Adrenal gland (tissue), 19 donors: ENCODE measurements at places on chromosomes 7 and 10.

GRCh38 chr10:117366741-117367140 is 8.5 kb downstream of the PDZD8 start:
- DNase-seq, result no peak

DNA sequence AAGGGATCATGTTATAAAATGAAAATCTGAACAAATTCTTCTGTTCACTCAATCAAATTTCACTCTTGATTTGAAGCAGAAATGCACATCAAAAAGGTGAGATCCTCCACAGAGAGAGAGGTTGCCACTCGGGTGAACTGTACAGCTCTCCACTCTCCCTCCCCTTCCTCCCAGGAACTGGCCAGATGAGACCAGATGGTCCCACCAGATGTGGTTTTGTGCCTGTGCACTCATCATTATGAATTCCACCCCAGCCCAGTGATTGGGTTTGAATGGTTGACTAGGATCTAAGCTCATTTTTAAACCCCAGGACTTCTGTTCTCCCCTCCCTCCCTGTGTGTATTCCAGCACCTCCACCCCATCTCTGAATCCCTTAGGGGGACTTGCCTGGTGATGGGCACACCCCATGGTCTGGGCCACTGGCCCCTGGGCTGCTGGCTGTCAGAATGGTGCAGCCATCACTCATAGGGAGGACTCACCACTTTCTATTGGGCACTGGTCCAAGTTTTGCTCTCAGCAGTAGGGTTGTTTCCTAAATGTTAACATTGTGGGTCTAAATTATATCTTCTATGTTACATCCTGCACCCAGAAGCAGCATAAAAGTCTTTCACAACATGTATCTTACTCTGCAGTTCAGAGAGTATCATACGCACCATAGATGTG is 393.1 kb downstream of the TNS3 start:
- no peak for DNase-seq

- no peak for DNase-seq
Observed at GRCh38 chr10:28281726-28282315, 21.0 kb downstream of the MPP7 start.

GRCh38 chr10:36313142-36313541 is 671.0 kb upstream of the FZD8 start:
- no peak for DNase-seq

DNA sequence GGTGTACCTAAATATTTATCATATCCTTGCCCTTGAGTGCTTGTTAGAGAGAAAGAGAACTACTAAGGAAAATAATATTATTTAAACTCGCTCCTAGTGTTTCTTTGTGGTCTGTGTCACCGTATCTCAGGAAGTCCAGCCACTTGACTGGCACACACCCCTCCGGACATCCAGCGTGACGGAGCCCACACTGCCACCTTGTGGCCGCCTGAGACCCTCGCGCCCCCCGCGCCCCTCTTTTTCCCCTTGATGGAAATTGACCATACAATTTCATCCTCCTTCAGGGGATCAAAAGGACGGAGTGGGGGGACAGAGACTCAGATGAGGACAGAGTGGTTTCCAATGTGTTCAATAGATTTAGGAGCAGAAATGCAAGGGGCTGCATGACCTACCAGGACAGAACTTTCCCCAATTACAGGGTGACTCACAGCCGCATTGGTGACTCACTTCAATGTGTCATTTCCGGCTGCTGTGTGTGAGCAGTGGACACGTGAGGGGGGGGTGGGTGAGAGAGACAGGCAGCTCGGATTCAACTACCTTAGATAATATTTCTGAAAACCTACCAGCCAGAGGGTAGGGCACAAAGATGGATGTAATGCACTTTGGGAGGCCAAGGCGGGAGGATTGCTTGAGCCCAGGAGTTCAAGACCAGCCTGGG is 11.4 kb downstream of the SERPINE1 start:
- DNase-seq, result peak; percentile 93

DNA sequence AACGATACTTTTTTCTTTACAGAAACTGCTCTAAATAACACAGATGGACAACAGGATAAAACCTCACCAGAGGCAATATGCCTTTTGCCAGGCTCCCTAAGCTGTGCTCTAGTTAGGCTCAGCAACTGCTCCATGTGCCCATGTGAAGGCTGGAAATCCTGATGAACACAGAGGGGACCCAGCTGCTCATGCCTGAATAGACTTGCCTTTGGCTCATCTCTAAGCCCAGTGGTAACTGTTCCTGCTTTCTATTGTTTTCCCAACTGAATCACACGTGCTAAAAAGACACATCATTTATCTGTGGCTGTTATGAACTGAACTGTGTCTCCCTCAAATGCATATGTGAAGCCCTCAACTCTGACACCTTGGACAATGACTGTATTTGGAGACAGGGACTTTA is 110.4 kb downstream of the RNF216 start:
- DNase-seq, result no peak

DNA sequence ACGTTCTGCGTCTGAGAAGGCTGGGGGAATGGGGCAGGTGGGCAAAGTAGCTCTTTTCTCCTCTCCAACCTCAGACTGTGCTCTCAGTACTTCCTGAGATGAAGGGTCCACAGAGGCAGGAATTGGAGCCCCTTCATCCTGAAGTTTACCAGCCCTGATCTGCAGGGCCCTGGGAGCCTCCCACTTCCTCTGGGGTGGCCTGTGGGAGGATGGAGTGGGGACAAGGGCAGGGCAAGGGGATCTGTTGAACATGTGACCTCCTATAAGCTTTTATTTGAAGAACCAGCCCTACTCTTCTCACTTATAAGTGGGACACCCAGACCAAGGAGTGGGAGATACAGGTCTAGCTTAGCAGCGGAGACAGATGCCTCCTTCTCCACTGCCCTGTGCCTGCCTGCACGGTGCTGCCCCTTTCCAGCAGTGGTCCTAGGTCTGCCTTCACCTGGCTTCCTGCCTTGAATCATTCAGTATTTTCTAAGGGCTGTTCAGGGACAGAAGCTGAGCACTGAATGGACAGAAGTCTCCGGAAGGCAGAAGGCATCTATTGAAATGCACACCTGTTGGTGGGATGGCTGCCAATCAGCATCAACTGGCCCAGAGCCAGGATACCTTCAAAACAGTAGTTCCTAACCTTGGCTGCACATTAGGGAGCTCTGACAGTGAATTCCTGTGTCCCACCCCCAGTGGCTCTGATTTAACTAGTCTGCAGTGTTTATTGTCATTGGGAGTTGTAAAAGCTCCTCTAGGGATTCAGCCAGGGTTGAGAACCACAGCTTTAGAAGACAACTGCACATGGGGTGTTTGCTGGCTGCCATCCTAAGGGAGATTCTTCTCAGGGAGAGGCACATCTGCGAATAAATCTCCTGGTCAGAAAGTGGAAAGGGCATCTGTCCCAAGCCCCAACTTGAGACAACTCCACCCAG is 2.7 kb upstream of the ARHGAP22 start:
- DNase-seq, result peak; percentile 43

DNA sequence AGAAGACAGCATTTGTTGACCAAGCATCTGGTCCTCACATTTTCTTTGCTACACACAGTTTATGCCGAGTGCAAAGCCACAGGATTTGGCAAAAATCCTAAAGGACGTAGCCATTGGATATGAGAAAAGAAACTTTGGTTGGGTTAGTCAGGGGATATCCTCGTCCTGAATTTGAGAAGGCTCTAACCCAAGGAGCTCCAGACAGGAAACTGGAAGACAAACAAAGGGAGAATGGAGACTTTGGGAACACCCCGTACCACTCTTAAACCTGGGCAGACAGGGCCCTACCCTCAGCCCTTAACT is 146.6 kb upstream of the FRMD4A start:
- no peak for DNase-seq

GRCh38 chr10:122338609-122339441 is 35.7 kb upstream of the PLEKHA1 start:
- no peak for DNase-seq

DNA sequence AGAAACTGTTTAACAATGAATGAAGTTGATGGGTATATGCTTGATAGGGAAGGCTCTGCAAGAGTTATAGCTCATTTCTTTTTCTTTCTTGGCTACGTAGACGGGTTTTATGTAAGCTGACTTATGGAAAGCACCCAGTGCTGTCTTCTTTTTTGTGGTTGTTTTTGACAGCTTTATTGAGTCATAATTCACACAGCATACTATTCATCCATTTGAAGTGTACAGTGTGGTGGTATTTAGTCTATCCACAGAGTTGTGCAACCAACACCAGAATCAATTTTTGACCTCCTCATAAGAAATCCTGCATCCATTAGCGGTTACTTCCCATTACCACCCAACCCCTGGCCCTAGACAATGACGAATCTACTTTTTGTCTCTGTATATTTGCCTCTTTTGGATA is 240.6 kb upstream of the KIAA1217 start:
- no peak for DNase-seq

DNA sequence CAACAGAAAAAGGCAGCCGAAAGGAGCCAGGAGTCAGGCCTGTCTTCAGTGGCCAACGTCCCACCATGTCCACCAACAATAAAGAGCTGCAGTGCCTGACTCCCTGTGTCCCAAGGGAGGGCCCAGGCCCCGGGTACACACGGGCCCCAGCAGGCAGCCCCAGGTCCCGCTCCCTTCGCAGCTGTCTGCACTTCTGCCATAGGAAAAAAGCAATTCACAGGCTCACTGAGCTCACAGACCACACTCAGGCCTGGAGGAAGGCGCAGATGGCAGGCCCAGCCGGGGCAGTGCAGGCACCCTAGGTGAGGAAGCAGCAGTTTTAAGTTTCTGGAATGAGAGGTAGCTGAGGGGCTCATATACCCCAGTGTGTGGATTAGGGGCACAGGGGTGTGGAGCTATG is 100.5 kb downstream of the PRKAG2 start:
- no peak for DNase-seq

GRCh38 chr10:12826800-12827372 is 174.6 kb downstream of the CCDC3 start:
- DNase-seq, result no peak

GRCh38 chr7:132500727-132501440 is 75.4 kb downstream of the PLXNA4 start:
- DNase-seq, result peak; percentile 70

- DNase-seq, result peak; percentile 57
Observed at GRCh38 chr7:94655126-94655847, 646 bp downstream of the SGCE start.

- DNase-seq, result no peak
Observed at GRCh38 chr7:80681272-80681885, 42.9 kb downstream of the CD36 start.

DNA sequence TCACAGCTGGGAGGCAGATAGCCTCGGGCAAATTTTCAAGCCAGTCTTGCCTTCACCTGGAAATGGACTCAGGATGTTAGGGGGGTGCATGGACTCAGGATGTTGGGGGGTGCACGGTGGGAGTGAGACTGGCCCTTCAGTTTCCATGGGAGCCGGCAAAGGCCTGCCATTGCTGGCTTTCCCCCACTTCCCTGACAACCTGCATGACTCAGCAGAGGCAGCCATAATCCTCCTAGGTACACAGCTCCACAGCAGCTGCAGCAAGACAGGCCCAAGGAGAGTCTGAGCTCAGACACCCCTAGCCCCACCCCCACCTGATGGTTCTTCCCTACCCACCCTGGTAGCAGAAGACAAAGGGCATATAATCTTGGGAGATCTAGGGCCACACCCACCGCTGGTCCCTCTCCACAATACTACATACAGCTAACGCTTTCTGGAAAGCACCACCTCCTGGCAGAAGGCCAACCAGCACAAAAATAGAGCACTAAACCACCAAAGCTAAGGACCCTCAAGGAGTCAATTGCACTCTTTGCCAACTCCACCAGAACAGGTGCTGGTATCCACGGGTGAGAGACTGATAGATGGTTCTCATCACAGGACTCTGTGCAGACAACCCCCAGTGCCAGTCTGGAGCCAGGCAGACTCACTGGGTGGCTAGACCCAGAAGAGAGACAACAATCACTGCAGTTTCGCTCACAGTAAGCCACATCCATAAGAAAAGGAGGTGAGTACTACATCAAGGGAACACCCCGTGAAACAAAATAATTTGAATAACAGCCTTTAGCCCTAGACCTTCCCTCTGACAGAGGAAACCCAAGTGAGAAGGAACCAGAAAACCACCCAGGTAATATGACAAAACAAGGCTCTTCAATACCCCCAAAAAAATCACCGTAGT is 18.3 kb downstream of the C7orf25 start:
- no peak for DNase-seq

- DNase-seq, result no peak
Observed at GRCh38 chr7:29797112-29797944, 9.0 kb upstream of the WIPF3 start.

DNA sequence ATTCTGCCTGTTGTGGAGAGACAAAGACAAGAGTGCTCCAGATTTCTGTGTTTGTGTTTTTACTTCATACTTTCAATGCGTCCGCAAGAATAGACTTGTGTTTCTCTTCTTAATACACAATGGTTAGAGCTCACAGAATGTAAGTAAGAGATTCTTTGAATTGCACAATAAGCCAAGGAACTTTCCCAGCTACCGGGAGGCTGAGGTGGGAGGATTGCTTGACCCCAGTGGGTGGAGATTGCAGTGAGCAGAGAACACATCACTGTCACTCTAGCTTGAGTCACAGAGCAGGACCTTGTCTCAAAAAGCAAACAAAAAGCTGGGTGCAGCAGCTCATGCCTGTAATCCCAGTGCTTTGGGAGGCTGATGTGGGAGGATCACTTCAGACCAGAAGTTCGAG is 250.7 kb upstream of the MYO3A start:
- no peak for DNase-seq

- DNase-seq, result no peak
Observed at GRCh38 chr10:11009471-11010308, 8.0 kb upstream of the CELF2 start.

GRCh38 chr10:132111121-132111731 is 45.5 kb downstream of the JAKMIP3 start:
- peak; percentile 9 for DNase-seq

DNA sequence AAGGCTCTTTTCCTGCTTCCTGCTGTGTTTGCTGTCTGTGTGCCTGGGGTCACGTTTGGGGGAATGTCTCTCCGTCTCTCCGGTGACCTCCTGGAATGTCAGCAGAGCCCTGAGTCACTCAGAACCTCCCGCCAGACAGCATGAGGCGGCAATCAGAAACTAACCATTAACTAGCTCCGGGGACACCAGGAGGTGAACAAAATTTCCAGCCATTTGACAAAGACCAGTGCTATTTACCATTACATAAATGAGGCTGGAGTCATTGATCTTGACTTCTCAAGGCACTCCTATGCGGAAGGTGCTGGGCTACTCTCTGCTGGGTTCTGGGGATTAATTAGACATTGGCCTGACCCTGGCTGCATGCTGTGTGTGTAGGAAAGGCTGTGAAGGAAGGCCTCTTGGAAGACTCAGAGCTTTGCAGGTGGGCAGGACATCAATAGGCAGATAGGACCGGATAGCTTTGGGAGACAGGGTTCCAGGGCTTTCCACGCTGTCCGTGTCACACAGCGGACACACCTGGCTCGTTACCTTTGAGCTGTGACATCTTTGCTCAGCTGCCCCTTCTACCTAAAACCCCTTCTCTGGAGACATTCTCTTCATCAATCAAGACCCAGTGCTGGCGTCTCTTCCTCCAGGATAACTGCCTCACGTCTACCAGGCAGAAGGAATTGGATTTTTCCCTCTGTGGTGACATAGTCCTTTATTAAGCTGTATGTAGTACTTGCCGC is 77.0 kb downstream of the PFKFB3 start:
- DNase-seq, result peak; percentile 39

DNA sequence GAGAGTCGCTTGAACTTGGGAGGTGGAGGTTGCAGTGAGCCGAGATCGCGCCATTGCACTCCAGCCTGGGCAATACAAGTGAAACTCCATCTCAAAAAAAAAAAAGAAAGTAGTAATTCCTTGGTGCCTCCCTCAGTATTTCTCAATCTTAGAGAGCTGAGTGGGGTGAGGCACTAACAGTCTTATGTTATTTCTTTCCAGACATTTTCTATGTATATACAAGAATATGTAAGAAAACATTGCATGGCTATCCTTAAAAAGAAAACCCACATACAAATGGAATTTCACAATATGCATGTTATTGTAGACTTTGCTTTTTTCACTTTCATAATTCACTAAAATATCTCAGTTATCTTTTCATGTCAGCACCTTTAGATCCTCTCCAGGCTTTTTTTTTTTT is 13.6 kb upstream of the SLF2 start:
- DNase-seq, result no peak
